Suppressor macrophage treated with lipopolysaccharide for 4 hours (primary cell): ENCODE measurements at places on chromosomes 13 and 19.

GRCh38 chr19:16325161-16325527, 518 bp downstream of the KLF2 start:
- peak; percentile 36 for DNase-seq

GRCh38 chr13:37495046-37495445, 103.5 kb downstream of the POSTN start:
- DNase-seq: no peak

DNA sequence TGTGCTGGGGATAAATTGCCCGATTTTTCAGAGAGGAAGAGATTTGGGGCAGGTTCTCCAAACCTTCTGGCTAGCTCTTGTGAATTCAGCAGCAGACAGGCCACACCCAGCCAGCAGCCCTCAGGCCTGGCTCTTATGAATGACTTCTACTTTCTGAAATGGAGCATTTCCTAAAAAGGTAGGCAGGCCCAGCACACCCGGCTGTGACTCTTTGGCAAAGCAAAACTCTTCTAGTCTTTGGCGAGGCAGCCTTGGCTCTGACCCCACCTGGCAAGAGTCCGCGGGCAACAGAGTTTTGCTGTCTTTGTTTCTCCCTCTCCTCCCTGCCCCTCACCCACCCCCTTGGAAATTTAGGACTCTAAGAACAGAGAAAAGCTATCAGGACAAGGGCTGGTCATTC, 221.2 kb downstream of the ZNF536 start:
- no peak for DNase-seq

GRCh38 chr19:4328243-4328990, 10.2 kb downstream of the STAP2 start:
- DNase-seq: peak; percentile 95

- DNase-seq: no peak
Observed at GRCh38 chr19:54724142-54724541, at the start of gene KIR3DL3. KIR3DL3 (plus strand) TSS chr19:54724442; CDS start chr19:54724497, 55 bp downstream.

DNA sequence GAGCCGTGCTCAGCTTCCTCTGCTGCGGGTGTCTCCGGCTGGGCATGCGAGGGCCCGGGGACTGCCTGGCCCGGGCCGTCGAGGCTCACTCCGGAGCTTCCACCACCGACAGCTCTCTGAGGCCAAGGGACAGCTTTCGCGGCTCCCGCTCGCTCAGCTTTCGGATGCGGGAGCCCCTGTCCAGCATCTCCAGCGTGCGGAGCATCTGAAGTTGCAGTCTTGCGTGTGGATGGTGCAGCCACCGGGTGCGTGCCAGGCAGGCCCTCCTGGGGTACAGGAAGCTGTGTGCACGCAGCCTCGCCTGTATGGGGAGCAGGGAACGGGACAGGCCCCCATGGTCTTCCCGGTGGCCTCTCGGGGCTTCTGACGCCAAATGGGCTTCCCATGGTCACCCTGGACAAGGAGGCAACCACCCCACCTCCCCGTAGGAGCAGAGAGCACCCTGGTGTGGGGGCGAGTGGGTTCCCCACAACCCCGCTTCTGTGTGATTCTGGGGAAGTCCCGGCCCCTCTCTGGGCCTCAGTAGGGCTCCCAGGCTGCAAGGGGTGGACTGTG, 1.2 kb downstream of the S1PR4 start:
- no peak for DNase-seq

DNA sequence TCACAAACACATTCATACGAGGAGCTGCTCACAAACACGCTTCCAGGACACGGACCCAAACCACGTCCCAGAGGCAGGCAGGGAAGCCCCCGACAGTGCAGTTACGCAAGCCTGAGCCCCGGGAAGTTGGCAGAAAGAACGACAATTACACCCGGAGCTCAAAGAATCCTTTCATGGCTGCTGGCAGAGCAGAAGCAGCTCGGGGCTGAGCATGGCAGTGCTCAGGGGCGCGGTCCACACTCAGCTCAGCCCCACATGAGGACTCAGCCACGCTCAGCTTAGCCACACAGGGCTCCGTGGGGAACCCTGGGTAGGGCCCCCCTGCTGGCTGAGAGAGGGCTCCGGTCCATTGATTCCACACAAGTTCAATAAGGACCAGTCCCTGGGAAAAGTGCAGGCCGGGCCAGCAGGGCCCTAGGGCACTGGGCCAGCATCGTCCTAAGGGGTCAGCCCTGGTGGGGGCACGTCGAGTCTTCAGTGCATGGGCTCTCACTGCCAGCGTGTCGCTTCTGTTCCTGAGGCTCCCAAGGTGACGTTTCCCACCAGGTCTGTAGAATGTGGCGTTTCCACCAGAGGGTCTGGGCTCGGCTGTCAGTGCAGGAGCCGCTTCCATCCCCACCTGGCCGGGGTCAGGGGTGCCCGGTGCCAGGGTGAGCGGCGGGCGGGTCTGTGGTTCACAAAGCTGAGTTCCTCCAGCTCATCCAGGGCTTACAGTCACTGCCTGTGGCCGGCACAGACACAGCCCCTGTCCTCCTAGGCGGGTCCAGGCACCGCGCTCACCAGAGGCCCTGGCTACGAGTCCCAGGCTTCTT, 23.1 kb downstream of the GAS6 start:
- DNase-seq: no peak

GRCh38 chr13:46953331-46953730, 56.5 kb upstream of the HTR2A start:
- peak; percentile 22 for DNase-seq

DNA sequence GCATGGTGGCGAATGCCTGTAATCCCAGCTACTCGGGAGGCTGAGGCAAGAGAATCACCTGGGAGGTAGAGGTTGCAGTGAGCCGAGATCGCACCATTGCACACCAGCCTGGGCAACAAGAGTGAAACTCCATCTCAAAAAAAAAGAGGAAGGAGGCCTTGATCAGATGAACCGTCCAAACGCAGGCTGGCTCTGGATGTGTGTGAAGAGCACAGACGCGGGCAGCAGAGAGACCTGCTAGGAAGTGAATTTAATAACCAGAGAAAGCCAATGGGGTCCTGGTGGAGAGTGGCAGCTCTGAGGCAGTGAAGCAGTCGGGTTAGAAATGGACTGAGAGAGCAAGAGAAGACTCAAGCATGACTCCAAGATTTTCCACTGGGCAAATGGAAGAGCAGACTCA, 136.5 kb downstream of the RNF17 start:
- peak; percentile 10 for DNase-seq

GRCh38 chr13:74066937-74067336, 67.3 kb downstream of the KLF12 start:
- no peak for DNase-seq

- DNase-seq: no peak
Observed at GRCh38 chr13:113305208-113305607, 8.2 kb downstream of the LAMP1 start.

DNA sequence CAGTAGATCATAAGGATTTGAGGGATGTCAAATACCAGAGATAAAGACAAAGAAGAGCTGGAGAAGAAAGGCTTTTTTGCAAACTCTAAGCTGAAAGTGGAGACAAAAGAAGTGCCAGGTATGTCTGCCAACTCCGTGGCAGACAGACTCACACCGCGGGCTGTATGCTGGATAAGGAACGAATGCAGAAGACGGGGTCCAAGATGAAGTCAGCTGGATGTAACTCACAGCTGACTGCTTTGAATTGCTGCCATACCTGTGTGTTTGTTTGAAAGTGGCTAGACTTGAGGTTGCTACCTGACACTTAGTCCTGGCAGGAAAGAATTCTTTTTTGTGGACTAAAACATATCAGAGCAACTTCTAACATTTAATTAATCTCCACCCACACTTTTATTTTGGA, 398.8 kb downstream of the DLEU7 start:
- DNase-seq: no peak

- peak; percentile 33 for DNase-seq
Observed at GRCh38 chr13:27631665-27632064, 10.0 kb downstream of the POLR1D start.

DNA sequence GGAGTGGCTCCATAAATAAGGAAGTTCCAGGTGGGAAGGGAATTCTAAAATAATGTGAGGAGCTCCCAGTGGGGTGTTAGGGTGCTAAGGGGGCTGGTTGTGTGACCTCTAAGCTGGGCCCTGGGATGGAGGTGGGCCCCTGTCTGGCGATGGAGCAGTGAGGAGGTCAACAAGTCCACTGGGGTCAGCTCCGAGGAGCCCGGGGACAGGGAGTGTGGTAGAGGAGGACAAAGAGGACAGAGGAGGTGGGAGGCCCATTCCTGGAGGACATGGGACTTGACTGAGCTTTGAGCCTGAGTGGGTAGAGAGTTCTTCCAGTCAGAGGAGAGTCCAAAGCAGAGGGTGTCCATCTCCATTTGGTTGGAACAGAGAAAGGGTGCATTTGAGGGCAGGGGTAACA, 390.2 kb downstream of the TSHZ3 start:
- DNase-seq: no peak

DNA sequence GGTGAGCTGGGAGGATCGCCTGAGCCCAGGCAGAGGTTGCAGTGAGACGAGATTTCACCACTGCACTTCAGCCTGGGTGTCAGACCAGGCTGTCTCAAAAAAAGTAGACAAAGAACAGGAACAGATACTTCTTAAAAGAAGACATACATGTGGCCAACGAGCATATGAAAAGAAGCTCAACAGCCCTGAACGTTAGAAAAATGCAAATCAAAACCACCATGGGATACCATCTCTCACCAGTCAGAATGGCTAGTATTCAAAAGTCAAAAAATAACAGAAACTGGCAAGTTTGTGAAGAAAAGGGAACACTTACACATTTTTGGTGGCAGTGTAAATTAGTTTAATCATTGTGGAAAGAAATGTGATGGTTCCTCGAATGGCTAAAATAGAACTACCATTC, 3.0 kb upstream of the LGALS14 start:
- no peak for DNase-seq
